ENCODE measurements at places on chromosomes 12 and 14. TPM values are rescaled to one million over a fixed set of nuclear protein-coding genes. Genes with fewer than 3 reads are reported as not detected.

RPS6KL1 gene
- total RNA-seq, result 18.6 TPM

HOXC12 gene
- not detected for total RNA-seq

DUSP16 gene
- total RNA-seq, result 12.9 TPM

GRCh38 chr12:6946033-6946919, 2.5 kb downstream of the C12orf57 start:
- peak; percentile 68 for DNase-seq

DNA sequence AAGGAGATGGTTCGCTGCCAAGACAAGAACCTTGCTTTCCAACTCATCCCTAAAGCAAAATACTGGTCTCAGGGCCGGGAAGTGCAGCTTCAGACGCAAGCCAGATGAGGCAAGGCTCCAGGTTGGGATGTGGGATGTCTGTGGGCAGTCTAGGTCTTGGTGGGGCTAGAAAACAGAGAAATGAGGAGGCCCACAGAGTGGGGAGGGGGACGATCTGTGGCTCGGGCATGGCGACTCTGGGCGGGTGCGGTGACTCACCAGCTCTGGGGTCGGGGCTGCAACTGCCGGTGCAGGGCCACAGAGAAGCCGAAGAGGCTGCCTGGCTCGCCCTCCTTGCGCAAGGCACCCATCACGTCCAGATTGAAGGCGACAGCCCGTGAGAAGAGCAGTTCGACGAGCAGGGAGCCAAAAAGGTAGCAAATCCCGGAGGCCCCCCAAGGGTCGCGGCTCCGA, 459 bp downstream of the ITGA7 start:
- peak; percentile 46 for DNase-seq

GRCh38 chr14:89367779-89368120, 49.3 kb downstream of the FOXN3 start:
- DNase-seq, result no peak

GRCh38 chr14:99325591-99325990, 53.6 kb upstream of the BCL11B start:
- no peak for DNase-seq

- no peak for DNase-seq
Measured at GRCh38 chr12:97754306-97754705, 291.7 kb downstream of the RMST start.

GRCh38 chr12:53867216-53868012, 71.2 kb upstream of the HOXC13 start:
- DNase-seq, result no peak

DNA sequence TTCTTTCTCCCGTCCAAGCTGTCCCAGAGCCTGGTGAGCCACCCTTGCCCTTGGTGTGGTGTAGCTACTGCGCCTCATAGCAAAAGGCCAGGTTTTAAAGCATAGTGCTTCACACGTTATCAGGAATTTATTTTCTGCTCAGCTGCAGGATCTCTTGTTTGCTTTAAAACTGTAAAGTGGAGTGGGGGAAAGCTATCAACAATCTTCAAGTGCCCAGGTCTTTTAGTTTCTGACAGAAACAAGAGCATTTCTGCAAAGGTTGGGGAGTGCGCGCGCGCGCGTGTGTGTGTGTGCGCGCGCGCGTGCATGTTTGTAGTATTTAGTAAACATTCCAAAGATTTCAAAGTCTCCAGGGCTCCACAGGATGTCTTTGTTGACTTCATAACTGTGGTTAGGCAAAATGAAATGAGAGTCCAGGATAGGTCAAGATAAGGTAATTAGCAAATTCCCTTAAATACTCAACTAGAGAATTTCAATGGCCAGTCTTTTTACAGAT, 45.5 kb downstream of the EML1 start:
- DNase-seq, result no peak

Data from left ventricle myocardium superior (tissue), 1 donor.